ENCODE measurements at places on chromosomes 3 and 15.
A peak's percentile ranks its signal among the peaks of the same experiment; 100 is the strongest.

- no peak for DNase-seq
Observed at GRCh38 chr3:3101660-3102458, 8.3 kb downstream of the IL5RA start.

DNA sequence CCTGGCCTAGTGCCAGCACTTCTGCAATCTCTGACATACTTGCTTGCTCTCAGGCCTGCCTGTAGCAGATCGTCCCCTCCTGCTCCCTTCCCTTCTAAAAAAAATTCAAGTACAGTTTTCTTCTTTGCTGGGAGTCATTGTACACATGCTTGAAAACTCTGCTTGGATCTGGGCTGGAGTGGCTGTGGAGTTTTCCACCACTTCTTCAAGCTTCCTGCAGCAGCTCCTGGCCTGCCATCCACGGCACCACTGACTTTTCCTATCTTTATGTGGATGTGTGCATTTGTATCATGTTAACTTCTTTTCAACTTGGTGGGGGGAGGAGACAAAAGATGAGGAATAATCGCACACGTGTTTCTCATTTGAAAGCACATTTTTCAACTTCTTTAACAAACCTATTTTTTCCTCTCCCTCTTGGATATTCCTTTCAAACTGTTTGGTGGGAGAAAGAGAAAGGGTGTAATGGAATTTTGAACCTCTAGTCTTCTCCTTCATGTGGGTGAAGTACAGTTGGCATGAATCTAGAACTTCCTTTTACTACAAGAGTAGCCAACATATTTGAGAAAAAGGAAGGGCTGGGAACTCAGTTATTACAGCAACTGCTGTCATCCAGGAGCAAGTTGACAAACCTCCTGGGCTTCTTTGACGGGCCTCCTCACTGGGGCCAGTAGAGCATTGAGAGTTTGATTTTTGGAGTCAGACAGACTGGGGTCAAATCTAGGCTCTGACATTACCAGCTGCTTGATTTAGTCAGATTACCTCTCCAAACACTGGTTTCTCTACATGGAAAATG is 61.2 kb upstream of the LRTM1 start:
- peak; percentile 83 for DNase-seq

- DNase-seq: no peak
Observed at GRCh38 chr15:60416484-60416883, 18.7 kb upstream of the ANXA2 start.

DNA sequence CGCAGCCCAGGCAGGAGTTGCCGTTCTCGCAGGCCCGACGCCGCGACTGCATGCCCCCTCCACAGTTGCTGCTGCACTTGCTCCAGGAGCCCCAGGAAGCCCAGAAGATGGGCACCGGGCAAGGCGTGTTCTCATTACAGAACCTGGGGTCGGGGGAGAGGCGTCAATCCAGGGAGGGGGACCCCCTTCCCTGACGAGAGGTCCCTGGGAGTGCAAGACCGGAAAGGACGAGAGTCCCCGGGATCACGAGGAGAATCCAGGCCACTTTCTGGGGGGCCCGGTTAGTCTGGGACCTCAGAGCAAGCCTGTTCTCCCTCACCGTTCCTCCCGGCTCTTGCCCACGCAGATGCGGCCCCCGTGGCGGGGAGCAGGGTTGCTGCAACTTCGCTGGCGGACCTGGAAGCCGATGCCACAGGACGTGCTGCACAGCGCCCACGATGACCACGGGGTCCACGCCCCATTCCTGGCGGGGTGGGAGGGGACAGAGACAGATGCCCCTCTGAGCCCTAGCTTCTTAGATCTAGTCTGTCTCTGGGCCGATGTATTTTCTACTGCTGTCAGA is 113.9 kb downstream of the SEMA5B start:
- no peak for DNase-seq

GRCh38 chr3:197369545-197369944 is 71.1 kb upstream of the DLG1 start:
- no peak for DNase-seq

- no peak for DNase-seq
Observed at GRCh38 chr3:47117807-47118364, 46.0 kb downstream of the SETD2 start.

DNA sequence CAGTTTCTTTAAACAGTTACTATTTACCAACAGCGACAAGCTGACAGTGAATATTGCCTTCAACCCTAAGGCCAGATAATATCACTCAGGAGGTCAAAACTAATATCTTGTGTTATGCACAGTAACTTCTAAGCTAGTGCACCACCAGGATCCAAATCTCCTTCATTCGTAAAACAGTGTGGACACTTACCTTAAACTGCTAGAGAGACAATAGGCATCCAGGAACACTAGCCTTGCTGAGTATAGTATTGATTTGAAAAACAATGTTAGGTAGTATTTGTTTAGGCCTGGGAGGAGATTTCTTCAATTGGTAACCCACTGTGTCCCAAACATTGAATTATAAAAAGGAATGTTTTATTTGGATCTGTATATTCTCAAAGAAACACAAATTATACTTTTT is 707.9 kb upstream of the UBE2E2 start:
- DNase-seq: no peak

DNA sequence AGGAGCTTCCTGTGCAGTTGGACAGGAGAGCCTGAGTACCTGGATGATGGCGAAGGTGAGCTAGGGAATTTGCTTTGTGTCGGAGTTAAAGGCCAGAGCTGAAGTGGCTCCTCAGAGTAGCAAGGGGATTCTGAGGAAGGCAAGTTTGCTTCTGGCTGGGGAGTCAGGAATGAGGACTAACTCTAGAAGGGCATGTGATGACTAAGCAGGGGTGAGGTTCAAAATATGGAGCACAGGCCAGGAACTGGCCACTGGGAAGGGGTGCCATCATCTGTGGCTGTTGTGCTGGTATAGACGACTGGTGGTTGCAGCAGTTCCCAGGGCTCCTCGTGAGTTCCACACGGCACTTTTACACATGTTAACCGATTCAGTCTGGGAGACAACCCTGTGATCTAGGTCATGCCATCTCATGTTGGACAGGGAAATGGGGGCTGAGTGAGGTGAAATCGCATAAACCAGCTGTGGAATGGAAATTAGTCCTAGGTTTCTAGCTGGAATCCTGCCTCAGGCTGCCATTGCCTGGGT is 100.8 kb downstream of the EEFSEC start:
- no peak for DNase-seq

DNA sequence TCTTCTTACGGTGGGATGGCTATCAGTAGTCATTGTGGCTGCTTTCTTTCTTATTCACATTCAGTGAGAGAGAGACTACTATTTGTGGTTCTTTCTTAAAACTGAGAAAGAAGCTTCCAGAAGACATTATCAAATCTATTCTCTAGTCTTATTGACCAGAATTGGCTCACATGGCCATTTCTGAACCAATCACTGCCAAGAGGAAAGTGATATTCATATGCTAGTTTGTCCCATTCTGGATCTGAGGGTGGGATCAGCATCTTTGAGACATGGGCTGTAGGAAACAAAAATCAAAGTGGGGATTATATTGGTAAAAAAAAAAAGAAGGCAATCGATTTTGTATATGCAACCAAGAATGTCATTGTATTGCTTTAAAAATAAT is 106.4 kb upstream of the RASGRP1 start:
- no peak for DNase-seq
